ENCODE measurements at places on chromosomes 2 and 18.

DNA sequence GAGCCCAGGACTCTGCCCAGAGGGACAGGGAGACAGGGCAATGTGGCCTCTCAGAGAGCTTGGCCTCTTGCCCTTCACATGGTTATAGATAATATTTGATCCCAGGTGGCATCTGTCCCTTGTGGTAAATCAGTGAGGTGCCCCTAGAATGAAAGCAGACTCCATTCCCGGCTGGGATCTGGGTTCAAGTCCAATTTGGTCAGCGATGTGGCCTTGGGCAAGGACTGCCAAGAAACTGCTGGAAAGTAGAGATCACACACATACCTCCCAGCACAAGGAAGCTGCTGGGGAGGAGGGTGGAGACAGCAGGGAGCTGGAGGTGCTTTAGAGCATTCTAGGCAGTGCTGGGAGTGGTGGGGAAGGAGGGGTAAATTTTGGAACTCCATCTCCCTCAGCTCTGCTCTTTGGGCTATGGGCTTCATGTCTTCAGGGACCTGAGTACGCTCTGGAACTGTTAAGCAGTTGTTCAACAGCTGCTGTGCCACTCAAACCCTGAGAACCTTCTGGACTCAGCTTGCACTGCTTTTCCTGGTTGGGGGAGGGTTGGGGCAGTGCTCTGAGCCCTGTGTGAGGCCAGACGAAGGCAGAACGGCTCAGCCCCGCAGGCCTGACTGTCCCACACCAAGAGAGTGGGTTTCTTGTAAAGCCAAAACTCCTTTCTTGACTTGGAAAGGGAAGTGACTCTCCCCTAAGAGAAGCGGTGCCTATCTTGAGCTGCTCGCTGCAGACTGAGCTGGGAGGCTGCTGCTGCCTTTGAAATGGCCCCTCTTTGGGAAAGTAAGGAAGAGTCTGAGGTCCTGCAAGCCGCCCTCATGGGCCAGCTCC is 23.0 kb downstream of the INPP5D start:
- DNase-seq, result no peak

DNA sequence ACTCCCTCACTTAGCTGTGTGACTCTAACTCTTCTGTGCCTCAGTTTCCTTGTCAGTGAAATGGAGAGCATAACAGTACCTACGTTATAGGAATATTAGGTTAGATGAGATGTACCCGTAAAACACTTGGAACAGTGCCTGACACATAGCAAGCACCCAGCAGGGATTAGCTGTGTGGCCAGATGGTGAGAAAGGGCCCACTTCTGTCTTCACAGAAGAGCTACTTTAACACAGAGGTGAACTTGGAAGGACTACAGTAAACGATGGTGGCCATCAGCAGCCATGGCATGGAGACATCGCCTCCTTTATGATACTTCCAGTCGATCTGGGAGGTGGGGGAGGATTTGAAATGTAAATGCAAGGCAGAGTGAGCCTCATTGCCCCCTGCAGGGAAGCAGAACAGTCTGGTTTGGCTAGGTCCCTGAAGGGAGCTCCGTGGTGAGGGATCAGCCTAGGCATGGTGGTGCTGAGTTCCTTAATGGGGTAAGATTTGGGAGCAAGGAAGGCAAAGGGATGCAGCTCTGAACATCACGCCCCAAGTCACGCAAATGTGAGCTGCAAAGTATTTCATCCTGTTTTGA is 101.7 kb upstream of the ALPP start:
- DNase-seq, result peak; percentile 15

DNA sequence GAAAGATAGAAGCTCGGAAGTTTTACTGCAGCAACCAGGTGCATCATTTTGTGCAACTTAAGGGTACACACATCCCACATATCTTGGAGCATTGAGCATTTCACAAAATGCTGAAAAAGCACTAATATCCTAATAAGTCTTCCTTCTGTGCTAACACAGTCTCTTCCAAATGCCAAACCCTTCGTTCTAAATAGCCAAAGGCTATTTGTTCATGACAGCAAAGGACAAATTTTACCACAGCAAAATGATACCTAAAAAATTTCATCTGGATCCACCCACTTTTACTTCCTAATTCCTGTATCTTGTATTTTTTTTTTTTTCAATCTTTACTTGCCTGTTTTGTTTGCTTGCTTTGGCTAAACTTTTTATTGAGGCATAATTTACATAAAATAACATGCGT is 435.0 kb downstream of the RND3 start:
- no peak for DNase-seq

DNA sequence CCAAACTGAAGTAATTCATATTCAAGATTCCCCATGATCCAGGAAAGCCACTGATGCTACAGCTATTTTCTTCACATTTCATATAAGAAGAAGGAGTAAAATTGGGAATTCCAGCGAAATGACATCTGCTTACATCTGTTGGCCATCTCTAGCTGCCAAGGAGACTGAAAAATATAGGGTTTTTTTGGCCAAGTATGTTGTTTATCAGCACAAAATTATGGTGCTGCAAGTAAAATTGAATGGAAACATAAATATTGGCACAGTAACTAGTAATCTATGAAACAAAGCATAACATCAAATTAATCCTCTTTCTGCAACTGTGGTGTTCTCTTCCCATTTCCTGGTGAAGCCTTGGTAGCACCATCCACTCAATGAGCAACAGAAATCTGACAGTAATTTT is 649.5 kb upstream of the ZNF804A start:
- DNase-seq, result no peak

GRCh38 chr2:62570861-62571698 is 65.1 kb upstream of the TMEM17 start:
- no peak for DNase-seq

DNA sequence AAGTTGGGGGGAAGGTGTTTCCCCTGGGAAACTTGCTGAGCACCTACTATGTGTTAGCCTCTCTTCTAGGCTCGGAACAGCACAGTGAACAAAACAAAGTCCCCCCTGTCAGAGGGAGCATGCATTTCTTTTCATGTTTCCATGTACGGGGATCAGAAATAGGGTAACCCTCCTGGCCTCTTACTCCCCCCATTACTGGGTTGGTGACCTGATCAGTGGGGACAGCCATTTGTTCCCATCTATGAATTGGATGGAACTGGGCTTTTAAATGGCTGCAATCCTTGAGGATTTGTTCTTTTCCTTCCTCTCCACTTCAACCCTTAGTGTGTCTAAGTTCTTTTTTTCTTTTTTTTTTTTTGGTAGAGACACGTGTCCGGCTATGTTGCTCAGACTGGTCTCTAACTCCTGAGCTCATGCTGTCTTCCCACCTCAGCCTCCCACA is 13.7 kb downstream of the NCL start:
- DNase-seq, result no peak

Data from fibroblast of skin of scalp (primary cell).